ENCODE measurements at places on chromosomes 3 and 15.

GRCh38 chr15:71290881-71291635, 175.8 kb downstream of the THSD4 start:
- no peak for DNase-seq

GRCh38 chr15:98684436-98684835, 36.1 kb downstream of the IGF1R start:
- no peak for DNase-seq

DNA sequence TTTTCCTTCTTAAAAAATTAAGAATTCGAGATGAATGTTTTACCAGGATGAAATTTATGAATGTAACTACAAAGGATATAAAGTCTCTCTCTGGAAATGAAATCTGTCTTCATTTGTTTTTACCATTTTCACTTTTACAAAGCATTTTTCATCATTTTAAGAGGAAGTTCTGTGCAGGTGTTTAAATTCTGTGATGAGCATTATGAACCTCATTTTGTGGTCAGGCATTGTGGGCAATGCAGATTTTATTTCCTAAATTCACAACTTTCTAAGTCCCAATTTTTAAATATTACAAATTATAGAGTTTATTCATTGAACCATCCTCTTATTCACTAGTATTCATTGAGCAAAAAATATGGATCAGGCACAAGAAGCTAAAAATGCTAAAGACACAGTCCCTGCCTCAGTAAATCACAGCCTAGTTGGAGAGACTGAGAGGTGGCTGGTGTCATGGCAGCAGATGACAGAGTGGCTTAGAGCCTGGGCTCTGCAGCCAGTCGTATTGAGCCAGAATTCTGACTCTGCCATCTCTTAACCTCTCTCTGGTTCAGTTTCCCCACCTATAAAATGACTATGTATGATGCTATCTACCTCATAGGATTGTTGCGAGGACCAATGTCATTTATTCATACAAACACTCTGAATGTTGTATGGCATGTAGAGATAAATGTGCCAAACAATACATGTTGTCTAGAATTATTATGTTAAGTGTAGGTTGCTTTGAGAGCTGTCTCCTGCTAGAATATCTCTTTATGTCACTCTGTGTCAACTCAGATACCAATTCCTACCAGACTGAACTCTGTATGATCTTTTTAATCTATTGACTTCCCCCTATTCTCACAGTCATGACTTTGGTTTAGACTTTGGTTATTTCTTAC, 7.5 kb upstream of the TGFBR2 start:
- no peak for DNase-seq

DNA sequence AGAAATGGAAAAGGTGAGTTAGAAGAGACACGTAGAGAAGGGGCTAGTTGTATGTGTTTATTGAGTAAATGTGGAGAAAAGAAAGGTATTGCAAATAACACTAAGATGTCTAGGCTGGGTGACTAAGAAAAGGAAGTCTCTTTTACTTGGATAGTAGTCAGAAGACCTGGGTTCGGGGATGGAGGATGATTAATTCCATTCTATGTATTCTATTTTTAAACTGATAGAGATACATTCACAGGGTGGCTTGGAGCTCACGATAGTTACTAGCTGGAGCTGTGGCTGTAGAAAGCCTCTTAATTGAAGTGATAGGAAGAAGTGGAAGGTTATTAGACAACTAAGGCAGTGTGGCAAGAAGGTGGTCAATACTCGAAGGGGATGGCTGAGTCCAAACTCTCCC, 65.9 kb upstream of the TNIK start:
- DNase-seq: no peak

DNA sequence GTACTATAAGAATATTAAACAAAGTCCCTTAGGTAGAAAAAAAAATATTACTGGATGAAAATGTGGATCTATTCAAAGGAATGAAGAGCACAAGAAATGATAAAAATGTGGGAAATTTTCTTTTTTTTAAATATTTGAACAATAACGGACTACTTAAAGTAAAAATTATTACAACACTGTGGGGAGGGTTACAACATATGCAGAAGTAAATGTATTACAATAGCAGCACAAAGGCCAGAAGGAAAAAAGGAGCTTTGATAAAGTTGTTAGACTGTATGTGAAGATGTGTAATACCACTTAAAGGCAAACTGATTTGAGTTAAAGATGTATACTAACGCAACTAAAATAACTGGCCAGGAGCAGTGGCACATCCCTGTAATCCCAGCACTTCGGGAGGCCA, 427.1 kb downstream of the SHQ1 start:
- DNase-seq: no peak

GRCh38 chr3:146020969-146021368, 140.0 kb downstream of the PLOD2 start:
- DNase-seq: no peak

DNA sequence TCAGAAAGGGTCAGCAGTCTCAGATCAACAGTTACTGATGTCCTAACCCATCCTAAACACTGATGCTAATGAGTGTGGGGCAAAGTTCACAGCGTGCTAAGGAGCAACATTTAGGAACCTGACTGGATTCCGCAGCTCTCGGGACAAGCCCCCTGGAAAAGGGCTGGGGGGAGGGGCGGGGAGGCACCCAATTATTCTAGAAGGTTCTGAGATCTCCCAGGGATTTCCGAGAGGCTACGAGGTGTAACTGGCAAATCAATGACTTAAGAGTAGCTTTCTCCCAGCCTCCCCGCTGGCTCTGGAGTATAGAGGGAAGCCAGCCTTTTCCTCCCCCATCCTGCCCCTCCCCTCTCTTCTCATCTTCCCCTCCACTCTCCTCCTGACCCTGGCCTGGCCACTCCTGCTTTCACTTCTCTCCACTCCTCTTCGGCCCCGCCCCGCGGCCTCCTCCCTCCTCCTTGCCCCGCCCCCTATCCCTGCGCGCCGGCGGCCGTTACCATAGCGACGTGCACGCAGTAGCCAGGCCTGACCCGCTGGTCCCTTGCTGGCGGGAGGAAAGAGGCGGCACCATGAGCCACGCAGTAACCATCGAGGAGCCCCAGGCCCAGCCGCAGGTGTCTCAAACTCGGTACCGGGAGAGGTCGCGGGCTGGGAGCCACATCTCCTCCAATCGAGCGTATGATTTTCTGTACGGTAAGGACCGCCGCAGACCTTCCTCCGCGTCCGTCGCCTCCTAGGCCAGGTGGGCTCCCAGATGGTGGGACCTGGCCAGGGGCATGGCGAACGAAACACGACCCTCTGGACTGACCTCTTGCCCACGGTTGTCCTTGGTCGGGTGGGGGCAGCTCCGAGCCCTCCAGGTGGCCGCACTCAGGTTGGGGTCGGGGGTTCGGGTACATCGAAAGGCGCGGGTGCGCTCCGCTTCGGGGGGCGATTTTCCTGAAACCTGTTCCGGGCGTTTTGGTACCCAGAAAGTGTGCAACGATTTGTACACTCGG, at the start of gene CFAP91:
CFAP91 (plus strand) TSS at position 493 of the 998 bp plus-strand sequence; CDS start at position 570, 77 bp downstream.
- peak; percentile 74 for DNase-seq

- no peak for DNase-seq
Measured at GRCh38 chr15:92121047-92121446, 267.5 kb downstream of the SLCO3A1 start.

GRCh38 chr3:78804251-78805037, 963.4 kb downstream of the ROBO1 start:
- no peak for DNase-seq

- no peak for DNase-seq
Measured at GRCh38 chr15:74141591-74141990, 11.2 kb downstream of the ISLR2 start.

DNA sequence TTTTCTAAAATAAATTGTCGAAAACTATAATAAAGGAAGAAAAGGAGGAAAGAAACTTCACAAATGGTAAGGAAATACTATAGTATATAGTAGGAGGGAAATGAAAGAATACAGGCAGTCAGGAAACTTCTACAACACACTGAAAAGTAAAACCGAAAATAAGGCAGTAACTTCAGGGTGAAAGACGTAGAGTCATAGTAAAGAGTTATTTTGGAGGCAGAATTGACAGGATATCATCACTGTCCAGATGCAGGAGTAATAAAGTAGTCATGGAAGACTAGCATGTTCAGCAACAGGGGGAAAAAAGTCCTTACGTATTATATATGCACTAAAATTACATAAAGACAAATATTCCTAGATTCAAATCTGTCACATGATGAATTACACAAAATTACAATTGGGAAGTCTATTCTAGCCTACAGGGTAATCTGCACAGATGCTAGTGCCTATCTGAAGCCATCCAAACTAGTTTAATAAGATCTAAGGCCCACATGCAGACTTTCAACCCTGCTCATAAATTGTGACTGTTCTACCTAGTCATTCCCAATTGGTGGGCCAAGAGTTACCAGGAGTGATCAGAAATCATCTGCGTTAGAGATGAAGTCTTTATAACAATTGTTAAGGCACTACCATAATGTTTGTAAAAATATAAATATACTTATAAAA, 14.0 kb downstream of the VPS13C start:
- no peak for DNase-seq

- DNase-seq: no peak
Measured at GRCh38 chr3:17162116-17162515, 277.4 kb downstream of the PLCL2 start.

- no peak for DNase-seq
Measured at GRCh38 chr3:56297281-56297840, 170.9 kb downstream of the ERC2 start.

DNA sequence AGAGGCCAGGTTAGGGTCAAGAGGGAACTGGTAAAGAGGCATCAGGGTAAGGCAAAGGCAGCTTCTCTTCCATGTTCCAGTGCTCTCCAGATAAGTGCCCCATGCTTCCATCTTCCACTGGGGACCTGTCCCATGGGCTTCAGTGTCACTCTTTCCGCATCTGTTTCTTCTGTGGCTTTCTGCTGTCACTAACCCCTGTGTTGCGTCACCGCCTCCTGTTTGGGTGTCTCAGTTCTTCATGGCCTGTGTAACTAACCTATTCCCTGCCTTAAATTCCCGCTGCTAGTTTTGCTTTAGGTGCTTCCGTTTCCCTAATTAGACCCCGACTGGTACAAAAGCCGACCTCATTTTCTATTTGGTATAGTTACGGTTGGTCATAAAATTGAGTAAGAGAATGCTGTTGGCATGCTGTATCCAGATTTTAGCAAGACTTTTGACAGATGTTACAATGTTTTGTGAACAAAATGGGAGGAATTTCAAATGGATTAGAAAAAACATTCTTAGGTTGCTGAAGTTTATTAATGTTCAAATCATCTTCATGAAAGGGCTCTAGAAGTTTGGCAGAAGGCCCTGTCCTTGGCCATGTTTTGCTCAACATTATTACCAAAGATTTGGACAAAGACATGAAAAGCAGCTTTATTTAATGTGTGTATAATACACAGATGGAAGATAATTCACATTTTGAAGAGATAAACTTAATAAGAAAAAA, 245.3 kb downstream of the BBX start:
- DNase-seq: no peak

DNA sequence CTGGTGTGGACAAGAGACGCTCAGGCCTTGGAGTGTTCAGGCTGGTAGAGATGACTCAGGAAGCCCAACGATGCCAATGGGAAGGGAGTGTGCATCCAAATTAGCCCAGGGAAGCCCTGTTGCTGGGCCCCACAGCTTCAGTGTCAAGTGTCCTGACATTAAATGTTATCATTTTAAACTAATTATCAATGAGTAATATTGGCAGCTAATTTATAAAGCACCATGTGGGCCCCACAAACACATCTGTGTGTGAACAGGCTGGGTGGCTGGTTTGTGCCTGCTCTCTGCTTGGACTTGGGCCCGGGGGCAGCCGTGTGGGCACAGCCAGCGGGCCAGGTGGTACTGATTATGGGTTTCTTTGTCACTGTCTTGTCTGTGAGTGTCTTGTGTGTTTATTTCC, 15.0 kb downstream of the FBLN2 start:
- DNase-seq: no peak

- DNase-seq: no peak
Measured at GRCh38 chr3:129030611-129031010, 29.5 kb downstream of the EFCC1 start.

Measured in GM19239 (cell line).